ENCODE measurements at places on chromosomes 3 and 15.
A peak's percentile ranks its signal among the peaks of the same experiment; 100 is the strongest.

GRCh38 chr3:39153977-39154279, 537 bp upstream of the CSRNP1 start:
- no peak for DNase-seq

- DNase-seq: peak; percentile 40
Observed at GRCh38 chr3:50519471-50520089, 16.1 kb upstream of the CACNA2D2 start.

DNA sequence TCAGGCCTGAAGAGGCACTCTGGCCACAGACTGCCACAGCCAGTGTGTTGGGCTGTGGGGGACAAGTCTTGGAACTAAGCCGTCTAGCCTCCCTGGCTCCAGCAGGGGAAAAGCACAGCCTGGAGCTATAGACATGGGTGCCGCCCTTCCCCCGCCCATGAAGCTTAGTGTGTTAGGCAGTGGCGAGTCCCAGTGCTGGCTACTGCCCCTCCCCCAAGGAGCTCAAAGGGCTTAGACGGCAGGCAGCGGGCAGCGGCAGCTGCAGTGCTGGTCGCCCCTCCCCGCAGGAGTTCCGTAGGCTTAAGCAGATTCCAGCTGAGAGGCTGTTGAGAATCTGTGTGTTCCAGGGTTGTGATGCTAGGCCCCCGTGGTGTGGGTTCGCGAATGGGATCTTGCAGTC, 135.8 kb upstream of the RORA start:
- no peak for DNase-seq

DNA sequence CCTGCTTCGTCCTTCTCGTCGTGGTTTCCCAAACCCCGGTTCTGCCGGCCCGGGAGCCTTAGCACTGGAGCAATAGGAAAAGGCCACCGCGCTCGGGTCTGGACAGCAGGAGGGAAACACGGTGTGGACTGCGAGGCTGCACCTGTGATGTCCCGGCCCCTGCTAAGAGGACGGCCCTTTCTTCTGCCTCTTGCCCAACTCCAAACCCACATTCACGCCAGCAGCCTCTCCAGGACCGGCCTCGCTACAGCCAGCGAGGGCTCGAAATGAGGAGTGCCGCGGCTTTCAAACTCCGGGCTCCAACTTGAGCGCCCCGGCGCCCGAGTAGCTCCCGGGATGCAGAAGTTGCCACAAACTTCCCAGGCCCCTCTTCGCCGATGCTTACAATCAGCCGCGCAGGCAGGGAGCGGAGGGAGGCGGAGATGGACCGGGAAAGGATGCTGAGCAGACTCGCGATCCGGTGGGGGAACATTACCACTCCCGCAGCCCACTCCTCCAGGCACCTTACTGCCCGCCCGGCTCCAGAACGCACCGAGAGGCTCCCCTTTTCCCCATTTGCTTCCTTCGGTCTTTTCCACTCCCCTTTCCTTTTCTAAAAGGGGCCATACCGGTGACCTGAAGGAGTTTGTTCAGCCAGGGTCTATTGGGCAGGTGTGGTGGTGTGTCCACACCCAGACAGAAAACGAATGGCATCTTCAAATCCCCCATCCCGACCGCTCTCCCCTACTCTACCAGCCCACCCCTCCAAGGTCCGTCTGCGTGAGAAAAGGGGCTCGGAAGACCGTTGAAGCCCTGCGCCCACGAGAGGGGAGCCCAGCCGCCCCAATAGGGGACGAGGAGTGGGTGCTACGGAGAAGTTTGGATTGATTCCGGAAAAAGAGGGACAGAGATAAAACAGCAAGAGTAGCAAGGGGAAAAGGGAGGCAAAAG, 18.8 kb upstream of the SATB1 start:
- peak; percentile 2 for DNase-seq

GRCh38 chr15:90211440-90212143, 10.5 kb downstream of the SEMA4B start:
- no peak for DNase-seq

- no peak for DNase-seq
Observed at GRCh38 chr3:30007668-30008067, 598.7 kb upstream of the TGFBR2 start.

DNA sequence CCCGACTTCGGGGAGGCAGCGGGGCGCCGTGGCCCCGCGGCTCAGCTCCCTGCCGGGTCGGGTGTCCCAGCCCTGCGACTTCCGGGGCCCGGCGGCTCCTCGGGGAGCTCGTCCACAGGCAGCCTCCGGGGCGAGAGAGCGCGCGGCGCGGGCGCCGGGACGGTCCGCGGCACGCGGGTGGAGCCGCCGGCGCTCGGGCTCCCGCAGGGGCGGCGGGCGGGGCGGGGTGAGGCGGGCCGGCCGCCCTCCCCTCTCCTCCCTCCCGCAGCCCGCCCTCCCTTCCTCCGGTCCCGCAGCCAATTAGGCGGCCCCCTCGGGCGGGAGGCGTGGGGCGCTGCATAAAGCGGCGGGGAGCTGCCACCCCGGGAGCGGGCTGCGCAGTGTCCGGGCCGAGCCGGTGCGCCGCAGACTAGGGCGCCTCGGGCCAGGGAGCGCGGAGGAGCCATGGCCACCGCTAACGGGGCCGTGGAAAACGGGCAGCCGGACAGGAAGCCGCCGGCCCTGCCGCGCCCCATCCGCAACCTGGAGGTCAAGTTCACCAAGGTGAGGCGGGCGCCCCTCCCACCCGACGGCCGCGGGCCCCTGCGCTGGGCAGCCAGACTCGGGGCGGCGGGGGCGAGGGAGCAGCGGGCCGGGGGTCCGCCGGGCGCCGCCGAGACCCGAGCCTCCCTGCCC, at the start of gene ALDH1A3:
Gene ALDH1A3 (plus strand): TSS at position 368 of the 675 bp plus-strand sequence. CDS start 77 bp downstream, at position 445.
- DNase-seq: no peak

- no peak for DNase-seq
Observed at GRCh38 chr3:76365275-76365674, 579.9 kb upstream of the ZNF717 start.

GRCh38 chr3:148136816-148137215, 560.9 kb upstream of the AGTR1 start:
- DNase-seq: no peak

GRCh38 chr3:8460050-8460708, 41.4 kb upstream of the LMCD1 start:
- no peak for DNase-seq

DNA sequence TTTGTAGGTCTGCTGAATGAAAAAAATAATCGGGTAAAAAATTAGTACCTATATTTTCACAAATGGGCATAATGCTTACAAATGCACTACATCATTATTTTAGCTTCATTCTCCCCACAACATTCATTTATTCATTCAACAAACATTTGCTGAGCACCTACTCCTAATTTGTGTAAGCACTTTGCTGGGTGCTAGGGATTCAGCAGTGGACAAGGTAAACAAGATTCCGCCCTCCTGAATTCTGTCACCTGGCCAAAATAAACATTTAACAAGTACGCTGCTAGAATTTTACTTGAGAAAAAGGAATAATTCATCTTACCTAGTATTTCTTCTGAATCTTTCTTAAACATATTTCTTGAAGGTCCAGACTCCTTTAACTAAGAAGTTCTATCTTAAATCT, 72.1 kb downstream of the TIGIT start:
- DNase-seq: no peak

DNA sequence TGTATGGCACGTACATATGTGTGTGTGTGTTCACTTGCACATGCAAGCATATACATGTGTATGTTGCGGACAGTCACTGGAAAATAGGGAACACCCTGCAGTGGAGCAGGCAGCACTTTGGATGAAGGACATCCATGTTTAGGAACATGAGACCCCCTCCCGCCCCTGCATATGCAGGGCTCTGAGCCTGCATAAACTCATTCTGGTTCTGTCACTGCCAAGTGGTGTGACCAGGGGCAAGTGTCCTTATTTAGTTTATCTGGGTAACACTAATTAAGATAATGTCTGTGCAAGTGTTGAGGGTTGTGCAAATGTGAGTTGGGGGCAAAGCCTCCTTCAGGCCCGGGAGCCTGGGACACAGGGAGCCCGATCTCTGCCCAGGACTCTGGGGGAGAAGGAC, 105.7 kb downstream of the CORO2B start:
- DNase-seq: no peak

GRCh38 chr3:149450281-149450680, 24.2 kb upstream of the TM4SF4 start:
- DNase-seq: no peak

Data from stimulated activated CD4-positive, alpha-beta T cell treated with anti-CD3 and anti-CD28 coated beads, Interleukin-1b, Interleukin-23, amount 100 ng/mL, for 1 hour (primary cell).